A549 treated with DMSO at 1 μM for 4 hours (cell line): ENCODE measurements at places on chromosomes 2 and 18. TPM values are rescaled to one million over a fixed set of nuclear protein-coding genes. Genes with fewer than 3 reads are reported as not detected.

The SFT2D3 gene
- 4.4 to 6.8 TPM (median 5.7 TPM) in 5 replicates for total RNA-seq

The TOGARAM2 gene
- 0.12 to 0.33 TPM (median 0.15 TPM) in 5 replicates for total RNA-seq

The BIN1 gene
- total RNA-seq: 26.7 to 36.4 TPM (median 34.2 TPM) in 5 replicates

The HOXD12 gene
- total RNA-seq: not detected in 5 replicates

The ANKRD30BL gene
- total RNA-seq: not detected in 5 replicates

The C2orf78 gene
- total RNA-seq: not detected in 5 replicates
